Vagina (tissue), 2 donors: ENCODE measurements at places on chromosomes 3 and 15.

DNA sequence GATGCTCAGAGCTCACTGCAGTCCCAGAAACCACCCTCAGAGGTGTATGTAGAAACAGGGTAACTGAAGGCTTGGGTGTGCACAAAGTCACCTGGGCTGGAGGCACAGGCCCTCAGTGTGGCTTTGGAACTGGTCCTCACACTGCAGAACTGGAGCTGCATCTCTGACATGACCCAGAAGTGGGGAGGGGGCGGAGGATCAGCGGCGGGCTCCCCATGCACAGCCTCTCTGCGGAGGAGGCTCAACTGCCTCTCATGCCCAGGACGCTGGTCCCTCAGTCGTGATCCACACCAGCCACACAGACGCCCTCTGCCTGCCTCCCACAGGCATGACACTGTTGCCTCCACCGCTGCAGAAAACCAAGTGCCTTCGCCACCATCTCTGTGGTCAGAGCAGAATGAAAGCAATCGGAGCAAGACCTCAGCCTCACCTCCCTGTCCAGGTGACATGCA is 73.7 kb downstream of the TM2D3 start:
- no peak for DNase-seq

DNA sequence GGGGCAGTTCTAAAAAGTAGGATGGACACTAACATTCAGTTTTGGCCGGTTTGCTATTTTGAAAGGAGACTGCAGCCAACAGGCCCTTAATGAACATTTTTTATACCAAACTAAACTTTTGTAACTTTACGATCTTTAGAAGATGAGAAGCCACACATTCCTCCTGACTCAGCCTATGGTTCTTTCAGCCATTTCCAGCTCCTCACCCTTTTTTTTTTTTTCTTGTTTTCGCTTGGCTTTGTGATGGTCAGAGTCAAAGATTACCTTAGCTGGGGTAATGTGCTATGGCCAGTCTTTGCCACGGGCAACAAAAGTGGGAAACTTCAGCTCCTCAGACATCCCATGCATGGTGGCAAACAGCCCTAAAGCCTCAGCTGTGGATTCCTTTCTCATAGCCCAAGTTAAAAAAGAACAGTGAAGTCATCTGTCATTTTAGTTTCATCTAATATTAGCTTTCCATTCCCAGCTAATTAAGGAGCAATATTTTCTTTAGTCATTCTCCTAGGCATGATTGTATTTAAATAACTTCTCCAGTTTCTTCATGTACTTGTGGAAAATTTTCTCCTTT is 368.7 kb downstream of the MFSD1 start:
- DNase-seq = no peak

GRCh38 chr3:42459151-42459550 is 43.3 kb upstream of the VIPR1 start:
- no peak for DNase-seq

- DNase-seq = no peak
These were observed 17.1 kb upstream of the SNX22 start for GRCh38 chr15:64134345-64134829.

DNA sequence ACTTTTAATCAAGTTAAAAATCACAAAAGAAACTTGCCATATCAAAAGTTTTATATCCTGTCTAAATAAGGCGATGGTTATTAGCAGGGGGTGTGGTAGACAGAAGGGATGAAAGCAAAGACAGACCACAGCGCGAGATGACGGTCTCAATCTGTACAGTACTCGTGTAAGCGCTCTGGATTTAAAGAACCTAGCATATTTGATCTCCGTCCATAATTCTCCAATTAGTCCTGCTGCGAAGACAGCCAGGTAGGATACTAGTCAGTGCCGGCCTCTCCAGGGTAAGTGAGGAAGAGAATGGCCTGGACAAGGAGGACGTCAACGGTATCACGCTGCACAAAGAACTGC is 701 bp downstream of the SGO1 start:
- DNase-seq = no peak

DNA sequence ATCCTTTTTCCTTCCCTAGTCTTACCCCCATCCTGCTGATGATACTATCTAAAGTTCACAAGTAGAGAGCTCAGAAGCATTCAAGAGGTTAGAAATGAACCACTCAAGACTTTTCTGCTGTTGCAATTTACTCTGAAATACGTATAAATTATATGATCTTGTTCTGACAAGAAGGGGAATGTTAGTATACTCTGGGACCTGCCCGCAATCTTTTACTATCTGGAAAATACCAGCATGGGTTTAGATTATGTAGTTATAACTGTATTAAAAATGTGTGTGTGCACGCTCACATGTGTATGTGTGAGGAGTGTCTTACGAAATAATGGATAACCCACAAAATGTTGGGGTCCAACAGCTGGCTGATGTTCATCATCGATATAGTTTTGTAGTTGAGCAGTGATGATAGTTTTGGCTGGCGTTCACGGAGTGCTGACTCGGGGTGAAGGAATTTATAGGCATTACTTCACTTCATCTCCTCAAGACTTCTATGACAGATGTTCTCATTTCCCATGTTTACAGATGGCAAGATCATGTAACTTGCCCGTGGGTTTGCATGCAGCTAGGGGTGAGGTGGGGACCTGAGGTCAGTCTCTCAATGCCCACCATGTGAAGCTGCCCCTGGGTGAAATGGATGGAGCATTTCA is 297.5 kb upstream of the LYSMD4 start:
- DNase-seq = peak; percentile 67

GRCh38 chr3:53891497-53892285 is at the start of gene SELENOK:
TSS of gene SELENOK (minus strand) at chr3:53891859.
- DNase-seq = peak; percentile 100

DNA sequence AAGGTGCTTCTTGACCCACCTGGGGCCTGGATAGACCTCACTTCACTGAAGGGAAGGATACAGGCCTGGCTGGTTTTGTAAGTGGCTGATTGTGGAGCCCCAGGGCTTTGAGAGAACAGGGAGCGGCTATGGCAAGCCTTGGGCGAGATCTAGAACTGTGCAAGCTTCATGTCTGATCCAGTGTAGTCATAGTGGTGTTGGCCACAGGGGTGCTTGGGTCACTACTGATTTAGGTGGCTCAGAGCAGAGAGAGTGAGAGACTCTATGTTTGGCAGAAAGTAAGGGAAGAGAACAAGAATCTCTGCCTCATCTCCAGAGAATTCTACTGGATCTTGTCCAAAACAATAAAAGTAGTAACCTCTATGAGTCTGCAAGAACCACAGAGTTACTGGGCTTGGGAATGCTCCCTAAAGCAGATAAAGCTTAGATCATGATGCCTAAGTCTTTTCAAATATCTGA is 394.2 kb upstream of the EPHA3 start:
- no peak for DNase-seq

DNA sequence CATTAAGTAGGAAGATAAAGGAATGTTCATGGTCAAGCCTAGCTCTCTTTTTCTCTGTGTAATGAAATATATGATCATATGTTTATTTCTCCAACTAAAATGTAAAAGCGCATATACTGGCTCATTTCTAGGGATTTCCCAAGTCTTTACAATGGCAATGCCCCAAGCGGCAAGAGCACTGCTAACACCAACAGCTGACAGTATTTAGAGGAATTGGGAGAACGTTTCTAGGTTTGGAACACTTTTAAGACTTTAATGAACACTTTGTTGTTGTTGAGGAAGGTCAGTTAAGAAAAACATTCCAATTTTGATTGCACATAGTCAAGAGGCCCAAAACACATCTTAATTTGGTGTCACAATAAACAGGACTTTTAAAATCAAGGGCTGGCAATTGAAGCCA is 132.7 kb downstream of the ATP8B4 start:
- no peak for DNase-seq

DNA sequence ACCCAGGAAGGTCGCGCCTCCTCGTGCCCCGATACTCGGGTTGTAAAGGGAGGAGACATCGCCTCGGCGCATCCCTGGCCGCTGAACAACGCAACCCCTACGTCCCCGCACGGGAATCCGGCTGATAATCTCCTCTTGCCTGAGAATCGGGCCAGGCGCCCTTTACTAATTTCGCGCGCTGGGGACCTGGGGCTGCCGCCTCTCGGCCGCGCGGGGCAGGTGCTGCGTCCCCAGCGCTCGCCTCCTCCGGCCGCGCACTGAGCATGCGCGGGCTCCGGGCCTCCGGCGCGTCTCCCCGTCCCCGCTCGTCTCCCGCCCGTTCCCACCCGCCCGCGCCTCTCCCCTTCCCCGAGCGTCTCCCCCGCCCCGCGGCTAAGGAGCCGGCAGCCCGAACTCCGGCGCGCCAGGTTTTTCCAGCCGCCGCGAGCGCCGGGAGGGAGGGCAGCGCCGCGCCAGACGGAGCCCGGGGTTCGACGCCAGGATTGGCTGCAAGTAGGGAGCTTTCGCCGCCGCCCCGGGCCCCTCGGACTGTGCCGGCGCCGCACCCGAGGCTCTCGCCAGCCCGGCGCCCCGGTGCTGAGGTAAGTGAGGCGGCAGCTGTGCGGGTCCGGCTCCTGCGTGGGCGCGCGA is at the start of gene CNTN4:
CNTN4 (plus strand) TSS at position 469 of the 630 bp plus-strand sequence.
- DNase-seq = no peak

GRCh38 chr3:57654267-57654666 is 38.6 kb downstream of the DENND6A start:
- DNase-seq = no peak

DNA sequence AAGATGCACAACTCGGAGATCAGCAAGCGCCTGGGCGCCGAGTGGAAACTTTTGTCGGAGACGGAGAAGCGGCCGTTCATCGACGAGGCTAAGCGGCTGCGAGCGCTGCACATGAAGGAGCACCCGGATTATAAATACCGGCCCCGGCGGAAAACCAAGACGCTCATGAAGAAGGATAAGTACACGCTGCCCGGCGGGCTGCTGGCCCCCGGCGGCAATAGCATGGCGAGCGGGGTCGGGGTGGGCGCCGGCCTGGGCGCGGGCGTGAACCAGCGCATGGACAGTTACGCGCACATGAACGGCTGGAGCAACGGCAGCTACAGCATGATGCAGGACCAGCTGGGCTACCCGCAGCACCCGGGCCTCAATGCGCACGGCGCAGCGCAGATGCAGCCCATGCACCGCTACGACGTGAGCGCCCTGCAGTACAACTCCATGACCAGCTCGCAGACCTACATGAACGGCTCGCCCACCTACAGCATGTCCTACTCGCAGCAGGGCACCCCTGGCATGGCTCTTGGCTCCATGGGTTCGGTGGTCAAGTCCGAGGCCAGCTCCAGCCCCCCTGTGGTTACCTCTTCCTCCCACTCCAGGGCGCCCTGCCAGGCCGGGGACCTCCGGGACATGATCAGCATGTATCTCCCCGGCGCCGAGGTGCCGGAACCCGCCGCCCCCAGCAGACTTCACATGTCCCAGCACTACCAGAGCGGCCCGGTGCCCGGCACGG is 991 bp downstream of the SOX2 start:
- no peak for DNase-seq

- DNase-seq = no peak
These were observed 27.1 kb downstream of the SHC4 start for GRCh38 chr15:48936666-48937065.

GRCh38 chr3:124928333-124929202 is 6.0 kb downstream of the MUC13 start:
- DNase-seq = no peak
